ENCODE measurements at places on chromosomes 12 and 14.

DNA sequence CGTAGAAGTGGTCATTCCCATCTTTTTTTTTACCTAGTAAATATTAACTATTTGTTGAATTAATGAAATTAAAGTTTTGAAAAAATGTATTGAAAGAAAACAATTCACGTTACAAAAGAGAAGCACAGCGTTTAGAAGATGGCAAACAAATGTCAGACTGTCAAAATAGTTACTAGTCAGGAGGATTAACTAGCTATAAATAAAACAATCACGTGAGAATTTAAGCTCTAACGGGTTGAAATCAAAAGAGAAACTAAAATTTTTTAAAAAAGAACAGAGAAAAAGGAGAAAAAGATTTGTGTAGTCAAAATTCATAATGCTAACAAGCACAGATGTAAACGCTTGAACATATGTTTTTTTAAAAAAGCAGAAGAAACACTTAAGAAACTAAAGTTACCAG lies 26.4 kb downstream of the DDHD1 start:
- no peak for DNase-seq

- DNase-seq = peak; percentile 47
Observed at GRCh38 chr12:7142056-7142644, 12.0 kb downstream of the CLSTN3 start.

GRCh38 chr14:24251880-24252288 lies 9.5 kb upstream of the TINF2 start:
- DNase-seq = no peak

- DNase-seq = no peak
Observed at GRCh38 chr12:41652981-41653380, 464.9 kb downstream of the PDZRN4 start.

DNA sequence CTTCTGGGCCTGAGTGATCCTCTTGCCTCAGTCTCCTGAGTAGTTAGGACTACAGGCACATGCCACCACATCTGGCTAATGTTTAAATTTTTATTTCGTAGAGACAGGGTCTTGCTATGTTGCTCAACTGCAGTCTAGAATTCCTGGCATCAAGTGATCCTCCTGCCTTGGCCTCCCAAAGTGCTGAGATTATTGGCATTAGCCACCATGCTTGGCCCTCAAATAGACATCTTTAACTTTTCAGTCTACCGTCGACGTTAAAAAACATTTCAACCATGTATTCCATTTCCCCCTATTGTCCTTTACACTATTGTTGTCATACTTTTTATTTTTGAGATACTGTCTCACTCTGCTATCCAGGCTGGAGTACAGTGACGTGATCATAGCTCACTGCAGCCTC lies 22.4 kb downstream of the ERH start:
- DNase-seq = no peak

DNA sequence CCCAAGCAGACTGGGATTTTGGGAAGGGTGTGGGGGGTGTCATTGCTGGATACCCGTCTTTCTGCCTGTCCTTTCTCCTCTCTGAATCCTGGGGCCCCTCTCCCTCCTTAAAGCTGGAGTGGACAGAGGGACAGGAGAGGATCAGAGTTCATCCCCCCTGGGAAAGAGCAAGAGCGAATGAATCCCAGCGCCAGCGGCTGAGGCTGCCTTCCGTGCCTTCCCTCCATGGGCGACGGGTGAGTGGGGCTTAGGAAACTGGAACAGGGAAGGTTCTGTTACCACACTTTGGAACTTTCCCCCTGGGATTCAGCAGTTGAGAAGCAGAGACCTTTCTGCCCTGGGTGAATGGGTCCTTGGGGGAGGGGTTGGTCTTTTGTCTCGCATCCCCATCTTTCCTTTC lies 16.2 kb upstream of the RIN3 start:
- no peak for DNase-seq

- no peak for DNase-seq
Observed at GRCh38 chr14:50191499-50191898, 39.9 kb downstream of the SOS2 start.

DNA sequence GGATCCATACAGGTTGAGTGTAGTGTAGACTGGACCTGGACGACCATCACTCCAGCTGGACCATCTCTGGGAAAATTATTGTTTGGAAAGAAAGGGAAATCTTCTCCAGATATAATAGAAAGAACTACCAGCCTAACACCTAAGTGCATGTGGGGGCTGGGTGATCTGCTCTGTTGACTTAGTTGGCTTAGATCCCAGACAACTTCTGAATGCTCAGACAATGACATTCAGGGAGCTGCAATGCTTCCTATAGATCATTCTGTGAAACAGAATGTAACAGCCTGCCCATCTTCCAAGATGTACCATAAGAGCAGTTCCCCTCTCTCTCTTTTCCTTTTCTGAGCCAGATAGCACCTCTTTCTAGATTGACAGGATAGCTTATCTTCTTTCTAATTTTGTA lies 572.8 kb upstream of the STXBP6 start:
- DNase-seq = no peak

GRCh38 chr12:131458931-131459772 lies 251.7 kb upstream of the SFSWAP start:
- DNase-seq = no peak

DNA sequence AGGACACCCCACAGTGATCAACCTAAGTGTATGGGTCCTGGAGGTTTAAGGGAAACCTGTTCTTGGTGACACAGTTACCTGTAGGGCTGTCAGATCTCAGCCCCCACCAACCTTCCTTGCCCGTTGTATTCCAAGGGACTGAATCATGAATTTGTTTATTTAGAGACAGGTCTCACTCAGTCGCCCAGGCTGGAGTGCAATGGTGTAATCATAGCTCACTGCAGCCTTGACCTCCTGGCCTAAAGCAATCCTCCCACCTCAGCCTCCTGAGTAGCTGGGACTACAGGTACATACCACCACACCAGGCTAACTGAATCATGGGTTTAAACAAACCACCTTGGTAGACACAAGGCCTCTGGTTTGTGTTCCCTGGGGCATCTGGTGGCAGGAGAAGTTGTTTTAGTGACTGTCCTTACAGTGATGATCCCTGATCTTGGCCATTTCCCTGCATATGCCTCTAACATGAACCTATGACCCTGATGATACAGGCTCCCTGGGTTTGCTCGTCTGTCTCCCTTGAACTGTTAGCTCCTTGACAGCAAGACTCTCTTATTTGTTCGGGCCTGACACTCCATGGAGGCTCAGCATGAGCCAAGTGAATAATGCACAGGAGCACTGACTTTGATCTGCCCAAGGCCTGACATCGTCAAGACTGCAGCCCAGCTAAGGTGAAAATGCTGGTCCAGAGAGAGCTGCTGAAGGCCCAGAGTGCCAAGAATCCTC lies 47.9 kb downstream of the PITPNM2 start:
- no peak for DNase-seq

- DNase-seq = no peak
Observed at GRCh38 chr12:53735556-53735955, 8.3 kb upstream of the CALCOCO1 start.

DNA sequence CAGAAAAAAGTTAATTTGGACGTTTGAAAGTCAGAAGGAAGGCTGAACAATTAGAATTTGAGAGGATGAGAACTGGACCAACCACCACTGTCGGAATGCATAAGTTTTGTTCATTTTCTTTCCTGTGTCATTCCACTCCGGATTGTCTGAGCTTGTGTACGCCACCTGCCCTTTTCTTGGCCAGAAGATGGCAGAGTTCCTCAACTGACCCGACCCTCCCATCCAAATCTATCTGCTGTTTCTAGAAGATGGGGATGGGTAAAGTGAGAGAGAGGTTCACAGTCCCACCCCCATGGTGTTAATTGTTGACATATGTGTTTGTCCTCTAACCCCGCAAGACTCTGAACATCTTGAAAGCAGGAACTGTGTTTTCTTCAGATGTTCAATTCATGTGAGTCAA lies 388.0 kb downstream of the VRK1 start:
- DNase-seq = no peak

- DNase-seq = no peak
Observed at GRCh38 chr12:63038713-63039100, 103.8 kb upstream of the PPM1H start.

DNA sequence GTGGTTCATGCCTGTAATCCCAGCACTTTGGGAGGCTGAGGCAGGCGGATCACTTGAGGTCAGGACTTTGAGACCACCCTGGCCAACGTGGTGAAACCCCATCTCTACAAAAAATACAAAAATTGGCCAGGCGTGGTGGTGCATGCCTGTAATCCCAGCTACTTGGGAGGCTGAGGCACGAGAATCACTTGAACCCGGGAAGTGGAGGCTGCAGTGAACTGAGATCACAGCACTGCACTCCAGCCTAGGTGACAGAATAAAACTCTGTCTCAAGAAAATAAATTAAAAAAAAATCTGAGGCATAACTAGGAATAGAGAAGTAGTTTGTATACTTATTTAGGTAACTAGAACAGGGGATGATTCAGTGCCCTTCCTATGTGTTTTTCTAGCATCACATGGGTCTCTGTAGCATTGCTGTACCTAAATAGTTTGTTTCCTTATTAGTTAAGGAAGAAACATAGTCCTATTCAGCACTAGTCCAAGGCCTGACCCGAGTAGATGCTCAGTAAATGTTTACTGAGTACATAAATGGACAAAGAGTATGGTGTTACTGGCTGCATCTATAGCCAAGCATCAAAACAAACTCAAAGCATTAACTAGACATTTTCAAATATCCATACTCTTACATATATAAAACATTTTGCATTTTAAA lies 21.7 kb downstream of the TAOK3 start:
- DNase-seq = no peak

- DNase-seq = peak; percentile 64
Observed at GRCh38 chr14:92568621-92569479, 55.3 kb downstream of the RIN3 start.

DNA sequence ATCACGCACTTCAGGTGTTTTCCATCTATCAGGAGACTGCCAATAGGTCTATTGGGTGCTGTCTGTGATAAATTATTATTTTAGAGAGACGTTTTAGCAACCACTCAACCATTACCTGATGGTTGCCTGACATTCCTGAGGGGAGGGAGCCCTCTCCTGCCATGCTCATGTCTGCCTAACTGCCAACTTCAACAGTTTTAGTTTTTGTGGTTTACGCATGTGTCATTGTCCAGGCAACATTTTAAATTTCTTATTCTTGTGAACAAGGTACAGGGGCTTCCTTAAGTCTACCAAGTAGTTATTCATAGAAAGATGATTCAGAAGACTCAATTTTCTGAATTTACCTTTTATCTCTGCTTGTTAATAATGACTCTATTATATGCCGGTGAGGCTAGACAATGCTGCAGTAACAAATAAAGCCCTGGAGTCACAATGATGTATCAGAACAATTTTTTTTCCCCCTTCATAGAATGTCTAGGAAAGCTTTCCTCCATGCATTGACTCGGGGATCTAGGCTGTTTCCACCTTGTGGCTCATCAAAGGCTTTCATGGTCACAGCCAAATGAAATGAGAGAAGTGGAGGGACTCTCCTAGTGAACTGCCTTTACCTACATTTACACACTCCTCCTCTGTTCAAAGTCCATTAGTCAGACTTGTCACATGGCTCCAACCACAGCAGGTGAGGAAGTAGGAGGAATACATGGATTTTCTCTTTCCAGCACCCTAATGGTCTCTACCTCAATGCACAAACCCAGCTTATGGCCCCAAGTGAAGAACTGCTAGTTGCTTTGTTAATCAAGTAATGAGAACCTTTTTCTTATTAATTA lies 225.8 kb downstream of the CRADD start:
- DNase-seq = no peak

DNA sequence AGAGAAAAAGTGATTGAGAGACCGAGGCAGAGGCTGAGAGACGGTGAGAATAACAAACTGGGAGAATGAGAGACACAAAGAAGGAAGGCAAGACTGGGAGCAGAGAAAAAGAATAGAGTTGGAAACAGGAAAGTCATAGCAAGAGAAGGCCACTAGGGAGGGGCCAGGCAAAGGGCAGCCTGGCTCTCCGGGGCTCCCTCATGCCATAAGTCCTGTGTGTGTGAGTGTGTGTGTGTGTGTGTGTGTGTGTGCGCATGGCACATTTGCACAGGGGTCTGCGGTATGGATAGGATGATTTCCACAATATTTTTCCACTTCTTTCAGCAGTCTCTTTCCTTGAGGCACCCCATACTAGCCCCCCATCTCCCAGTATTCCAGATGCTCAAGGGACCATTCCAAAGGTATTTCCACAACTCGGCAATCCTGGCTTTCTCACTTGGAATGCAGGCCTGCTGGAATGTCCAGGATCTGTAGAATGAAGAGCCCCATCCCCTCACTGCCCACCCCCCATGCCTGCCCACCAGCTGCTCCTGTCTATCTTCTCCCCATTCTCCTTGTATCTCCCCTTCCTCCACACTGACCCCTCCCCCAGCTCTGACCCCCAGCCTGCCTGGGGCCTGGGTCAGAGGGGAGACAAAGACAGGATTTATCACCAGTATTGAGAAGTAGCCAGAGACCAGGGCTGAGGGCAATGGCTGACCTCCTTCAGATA lies 9.0 kb downstream of the GPR84 start:
- DNase-seq = no peak

GRCh38 chr14:92105073-92105892 lies 1.1 kb downstream of the ATXN3 start:
- DNase-seq = no peak

GRCh38 chr14:100375266-100375962 lies 52.3 kb downstream of the SLC25A47 start:
- DNase-seq = peak; percentile 83

GRCh38 chr12:1844661-1845409 lies 24.5 kb downstream of the LRTM2 start:
- no peak for DNase-seq

DNA sequence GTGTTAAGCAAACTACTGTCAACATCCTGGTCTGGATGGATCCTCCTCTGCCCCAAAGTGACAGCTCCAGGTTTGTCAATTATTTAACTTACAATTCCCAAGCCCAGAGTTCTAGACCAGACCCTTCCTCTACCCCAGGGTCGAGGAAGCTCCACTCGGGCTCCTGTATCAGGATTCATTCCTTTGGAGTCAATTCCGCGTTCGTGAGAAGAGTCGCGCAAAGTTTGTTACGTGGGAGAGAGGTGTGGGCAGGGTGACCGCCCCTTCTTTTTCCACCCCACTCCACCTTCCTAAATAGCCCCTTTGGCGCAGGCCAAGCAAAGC lies 479 bp downstream of the SEL1L start:
- DNase-seq = no peak

GRCh38 chr12:105214670-105215375 lies 21.2 kb downstream of the APPL2 start:
- DNase-seq = no peak

DNA sequence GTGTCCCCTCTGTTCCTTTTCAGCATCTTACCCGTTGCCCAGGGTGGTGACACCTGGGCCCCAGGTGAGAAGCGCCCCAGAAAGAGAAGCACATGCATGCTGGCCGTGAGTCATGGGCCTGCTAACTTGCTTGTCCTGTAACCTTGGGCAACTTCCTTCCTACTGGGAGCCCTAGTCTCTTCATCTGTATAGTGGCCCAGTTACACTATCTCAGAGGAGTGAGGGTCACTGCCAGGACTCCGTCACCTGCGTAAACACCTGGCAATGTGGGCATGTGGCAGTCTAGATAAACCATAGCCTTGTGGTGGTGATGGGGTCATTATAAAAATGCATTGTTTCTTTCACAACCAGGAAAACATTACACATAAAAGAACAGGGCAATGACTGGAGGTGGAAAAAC lies 125.2 kb downstream of the SLC25A47 start:
- DNase-seq = no peak

GRCh38 chr14:65495196-65495595 lies 82.7 kb downstream of the FUT8 start:
- DNase-seq = no peak

GRCh38 chr12:15899282-15899870 lies 11.8 kb upstream of the DERA start:
- no peak for DNase-seq

- DNase-seq = no peak
Observed at GRCh38 chr12:103773109-103773910, 67.7 kb downstream of the NT5DC3 start.

Data from CD4-positive, alpha-beta T cell treated with Interleukin-15 for 1 hour (primary cell).